Left hindlimb (tissue), 1 donor: ENCODE measurements at places on chromosomes 3 and 15.

DNA sequence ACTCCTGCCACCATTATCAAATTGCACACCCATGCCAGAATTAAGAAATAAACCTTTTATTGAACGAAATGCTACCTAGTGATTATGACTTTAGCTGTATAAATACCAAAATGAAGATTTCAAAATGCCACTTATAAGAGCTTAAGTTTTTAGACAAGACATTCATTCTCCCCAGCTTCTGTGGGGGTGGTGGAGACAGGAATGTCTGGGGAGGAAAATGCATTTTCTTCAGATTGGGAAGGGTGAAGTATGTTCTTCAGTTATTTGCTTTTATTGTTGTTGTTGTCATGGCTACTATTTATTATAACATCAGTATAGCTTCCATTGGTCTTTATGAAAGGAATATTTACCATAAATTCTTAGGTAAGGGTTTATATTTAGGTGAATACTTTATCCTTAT lies 132.7 kb upstream of the GMNC start:
- DNase-seq = no peak

DNA sequence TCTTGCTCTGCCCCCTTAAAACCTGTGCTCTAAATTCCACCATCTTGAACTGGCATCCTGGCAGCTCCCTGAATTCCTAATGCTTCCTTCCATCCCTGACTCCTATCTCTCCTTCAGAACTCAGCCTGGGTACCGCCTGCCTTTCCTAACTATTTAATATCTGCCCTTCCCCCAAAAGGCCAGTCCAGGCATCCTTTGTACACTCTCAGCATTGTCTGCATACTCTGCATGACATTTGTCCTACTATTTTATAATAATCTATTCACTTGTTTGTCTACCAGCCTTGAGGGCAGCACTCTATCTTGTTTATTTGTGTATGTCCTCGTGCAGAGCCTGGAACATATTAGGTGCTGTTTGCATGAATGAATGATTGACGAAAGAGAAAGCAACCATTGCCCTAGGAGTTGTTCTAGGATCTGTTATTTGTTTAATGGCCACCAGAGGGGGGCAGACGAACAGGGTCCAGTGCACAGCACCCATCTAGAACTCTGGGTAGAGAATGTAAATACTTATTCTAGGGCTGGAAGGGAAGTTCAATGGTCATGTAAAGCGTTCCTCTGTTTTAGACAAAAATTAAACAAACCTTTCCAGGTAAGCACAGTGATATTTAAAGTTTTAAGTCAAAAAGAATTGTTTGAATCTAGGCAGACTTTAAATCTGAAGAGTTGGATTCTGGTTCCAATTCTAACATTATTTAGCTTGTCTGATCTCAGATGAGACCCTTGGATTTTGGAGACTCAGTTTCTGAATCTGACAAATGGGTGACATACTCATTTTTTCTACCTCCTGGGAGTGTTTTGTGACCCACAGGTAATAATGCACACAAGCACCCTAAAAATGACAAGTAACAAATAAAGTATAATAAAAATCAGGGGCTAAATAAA lies 125.8 kb upstream of the GALNT15 start:
- DNase-seq = no peak

- DNase-seq = no peak
Measured at GRCh38 chr3:178989821-178990220, 81.8 kb downstream of the ZMAT3 start.

DNA sequence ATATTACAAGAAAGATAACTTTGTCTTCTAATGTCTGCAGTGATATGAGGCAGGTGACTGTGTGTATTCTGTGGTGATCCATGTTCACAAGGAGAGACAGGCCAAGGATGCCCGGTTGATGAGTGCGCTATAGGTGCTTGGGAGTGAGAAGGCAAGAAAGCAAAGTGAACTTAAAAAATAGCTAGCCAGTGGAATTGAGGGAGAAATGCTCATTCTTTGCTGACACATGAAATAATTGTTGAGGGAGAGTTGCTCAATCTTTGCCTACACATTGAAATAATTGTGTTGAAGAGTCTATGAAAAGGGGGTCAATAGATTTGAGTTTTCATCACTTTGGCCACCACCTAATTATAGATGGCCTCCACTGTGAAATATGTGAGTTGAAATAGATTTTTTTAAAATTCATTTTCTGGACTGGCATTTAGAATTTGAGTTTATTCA lies 156.3 kb downstream of the LPP start:
- no peak for DNase-seq

GRCh38 chr15:60916032-60916678 lies 312.9 kb downstream of the RORA start:
- DNase-seq = no peak

DNA sequence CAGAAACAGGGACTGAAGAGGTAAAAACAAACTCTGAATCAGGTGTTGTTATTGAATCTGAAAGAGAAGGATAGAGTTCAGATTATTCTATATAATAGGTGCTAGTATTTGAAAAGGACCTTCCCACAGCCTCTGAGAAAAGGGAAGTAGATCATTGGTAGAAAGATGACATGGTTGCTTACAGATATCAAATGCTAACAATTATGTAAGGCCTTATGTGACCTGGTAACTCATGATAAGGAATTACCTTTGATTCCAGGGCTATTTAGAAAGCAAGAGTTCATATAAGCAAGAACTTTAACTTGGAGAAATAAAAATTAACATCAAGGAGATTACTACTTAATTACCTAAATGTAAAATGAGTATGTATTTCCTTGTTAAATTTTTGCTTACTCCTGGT lies 7.6 kb downstream of the SLC27A2 start:
- no peak for DNase-seq

- no peak for DNase-seq
Measured at GRCh38 chr15:29756358-29757267, 65.7 kb downstream of the TJP1 start.
